ENCODE measurements at places on chromosomes 16 and 17. TPM values are rescaled to one million over a fixed set of nuclear protein-coding genes. Genes with fewer than 3 reads are reported as not detected.

The ARHGDIG gene
- total RNA-seq, result 8.6 TPM

The SEZ6 gene
- total RNA-seq, result not detected

The PRAC2 gene
- total RNA-seq, result not detected

The HNF1B gene
- total RNA-seq, result not detected

The AGRP gene
- total RNA-seq, result not detected

The GRAP gene
- 5.9 TPM for total RNA-seq

The GP1BA gene
- total RNA-seq, result not detected

The CD79B gene
- 4.3 TPM for total RNA-seq

The SLC12A3 gene
- total RNA-seq, result not detected

The DOC2A gene
- 0.42 TPM for total RNA-seq

The HOXB6 gene
- total RNA-seq, result 8.9 TPM

The TBC1D3E gene
- not detected for total RNA-seq

The KDM6B gene
- 92.5 TPM for total RNA-seq

The MFSD11 gene
- 23.2 TPM for total RNA-seq

The CD300E gene
- 7.3 TPM for total RNA-seq

The BICDL2 gene
- not detected for total RNA-seq

The PRR11 gene
- total RNA-seq, result 2.9 TPM

The ANKRD40CL gene
- not detected for total RNA-seq

The ADAM11 gene
- 0.67 TPM for total RNA-seq

The C16orf89 gene
- 14.1 TPM for total RNA-seq

The CCT6B gene
- total RNA-seq, result 2.0 TPM

The PNMT gene
- 0.35 TPM for total RNA-seq

The C16orf54 gene
- 5.2 TPM for total RNA-seq

The CHST5 gene
- not detected for total RNA-seq

The KRTAP9-3 gene
- not detected for total RNA-seq

Data from mesenteric fat pad (tissue), 1 donor.